Activated CD8-positive, alpha-beta memory T cell treated with anti-CD3 and anti-CD28 coated beads, Interleukin-2, amount 10 ng/mL, durations not matched to agents 7 days and 5 days (primary cell): ENCODE measurements at places on chromosomes 12 and 14.

DNA sequence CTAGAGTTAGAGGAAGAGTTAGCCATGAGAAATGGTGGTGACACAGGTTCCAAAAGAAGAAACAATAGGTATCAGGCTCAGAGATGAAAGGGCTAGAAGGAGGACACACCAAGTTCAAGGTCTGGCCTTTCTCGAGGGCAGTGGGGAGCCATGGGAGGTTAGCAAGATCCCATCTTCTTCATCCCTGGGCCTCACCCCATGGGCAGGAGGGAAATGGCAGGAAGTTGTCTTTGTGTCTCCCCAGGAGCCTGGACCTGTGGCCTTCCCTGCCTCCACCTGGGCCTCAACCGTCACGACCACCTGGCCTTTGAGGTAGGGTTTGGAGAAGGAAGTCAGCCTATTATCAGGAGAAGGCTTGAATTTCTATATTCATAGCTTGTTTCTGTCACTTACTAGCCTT is 5.8 kb upstream of the AQP2 start:
- no peaks in the 10 kb centered on the region for H3K36me3 ChIP-seq
- H3K27ac ChIP-seq, result no peak overlapping the region
- no peak for DNase-seq
- H3K4me3 ChIP-seq, result no peak overlapping the region

- peaks cover 60% of the 10 kb centered on the region for H3K4me1 ChIP-seq
- H3K27ac ChIP-seq, result peak overlapping the region; percentile 74
- DNase-seq, result no peak
- peak overlapping the region; percentile 53 for H3K4me3 ChIP-seq
- H3K27me3 ChIP-seq, result no peaks in the 10 kb centered on the region
- no peaks in the 10 kb centered on the region for H3K36me3 ChIP-seq
These were observed 1134.6 kb downstream of the BCL11B start for GRCh38 chr14:98137131-98138025.

DNA sequence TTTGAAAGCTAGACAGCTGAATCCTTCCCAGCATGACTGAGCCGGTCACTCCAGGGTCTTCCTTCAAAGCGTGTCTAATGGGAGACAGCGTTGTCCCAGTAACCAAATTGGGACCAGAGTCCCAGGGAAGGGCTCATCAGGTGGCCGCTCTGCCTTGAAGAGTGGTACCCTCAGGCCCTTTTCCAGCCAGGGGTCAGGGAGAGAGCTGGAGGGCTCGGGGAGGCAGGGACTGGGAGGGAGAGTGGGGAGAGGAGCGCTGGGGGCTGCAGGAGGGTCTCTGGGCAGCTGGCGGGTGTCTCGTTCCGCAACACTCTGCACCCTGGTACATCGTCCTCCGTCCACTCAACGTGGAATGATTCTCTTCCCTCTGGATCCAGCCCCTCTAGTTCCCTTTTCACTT is 1.6 kb upstream of the RTL1 start:
- H3K4me3 ChIP-seq, result no peak overlapping the region
- no peaks in the 10 kb centered on the region for H3K36me3 ChIP-seq
- peak; percentile 37 for DNase-seq
- H3K4me1 ChIP-seq, result no peaks in the 10 kb centered on the region

DNA sequence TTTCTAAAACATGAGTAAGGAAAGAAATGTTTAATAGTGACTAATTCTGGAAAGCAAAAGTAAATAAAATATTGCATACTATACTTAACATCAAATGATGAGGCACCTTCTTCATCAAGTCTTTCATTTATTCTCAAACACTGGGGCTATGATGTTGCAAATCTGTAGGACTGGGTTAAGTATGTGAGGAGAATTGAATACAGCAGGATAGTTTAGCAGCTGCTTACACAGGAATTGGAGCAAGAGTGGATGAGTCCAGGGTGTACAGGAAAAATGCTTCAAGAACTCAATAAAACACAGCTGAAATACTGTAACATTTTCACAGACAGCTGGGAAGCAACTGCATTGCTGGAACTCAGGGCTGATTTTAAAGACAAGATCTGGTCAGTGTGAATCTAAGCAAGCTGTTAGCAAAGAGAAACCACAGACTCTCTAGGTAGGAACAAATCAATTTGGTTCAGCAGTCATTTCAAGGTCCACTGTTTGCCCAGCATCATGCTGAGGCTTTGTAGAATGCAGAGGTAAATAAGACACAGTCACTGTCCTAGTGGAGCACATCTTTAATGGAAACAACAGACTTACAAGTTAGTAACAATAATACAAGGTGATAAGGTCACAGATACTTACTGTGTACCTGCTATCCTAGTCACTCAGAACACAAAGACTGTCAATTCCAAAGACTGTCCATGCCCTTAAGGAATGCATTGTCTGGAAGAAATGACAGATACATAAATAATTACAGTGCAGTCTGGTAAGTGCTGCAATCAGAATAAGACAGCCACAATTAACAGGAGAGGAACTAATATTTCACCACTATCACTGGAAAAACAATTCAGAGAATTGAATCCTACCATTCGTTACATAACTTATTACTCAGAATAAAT is 96.8 kb upstream of the DACT1 start:
- H3K27me3 ChIP-seq, result no peaks in the 10 kb centered on the region
- no peak overlapping the region for H3K4me3 ChIP-seq
- H3K27ac ChIP-seq, result no peak overlapping the region

- no peaks in the 10 kb centered on the region for H3K27me3 ChIP-seq
- no peak for DNase-seq
- H3K27ac ChIP-seq, result no peak overlapping the region
- H3K4me3 ChIP-seq, result no peak overlapping the region
- H3K36me3 ChIP-seq, result no peaks in the 10 kb centered on the region
These were observed 62.2 kb upstream of the LMO3 start for GRCh38 chr12:16668198-16668597.

- H3K4me3 ChIP-seq, result no peak overlapping the region
- no peaks in the 10 kb centered on the region for H3K36me3 ChIP-seq
- DNase-seq, result no peak
- H3K27me3 ChIP-seq, result no peaks in the 10 kb centered on the region
- no peak overlapping the region for H3K27ac ChIP-seq
These were observed 36.0 kb upstream of the CLEC14A start for GRCh38 chr14:38291681-38292467.

DNA sequence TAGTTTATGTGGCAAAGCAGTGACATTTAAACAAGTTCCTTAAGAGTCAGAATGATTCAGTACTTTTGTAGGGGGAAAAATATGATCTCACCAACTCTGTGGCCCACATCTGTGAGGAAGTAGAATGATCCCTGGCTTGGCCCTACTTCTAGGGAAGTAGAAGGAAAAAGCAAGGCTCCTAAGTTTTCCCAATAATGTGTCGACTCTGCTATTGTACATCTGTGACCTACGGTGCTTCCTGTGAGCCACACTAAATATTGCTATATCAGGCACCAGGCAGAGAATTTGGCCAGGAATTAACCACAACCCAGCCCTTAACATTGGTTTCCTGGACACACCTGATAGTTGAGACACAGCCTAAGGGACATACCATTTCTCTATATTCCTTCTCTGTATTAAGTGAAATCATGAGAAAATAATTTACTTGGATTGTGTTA is 9.3 kb upstream of the NID2 start:
- DNase-seq, result no peak
- no peaks in the 10 kb centered on the region for H3K4me1 ChIP-seq
- H3K27me3 ChIP-seq, result peaks cover 18% of the 10 kb centered on the region
- H3K4me3 ChIP-seq, result no peak overlapping the region

DNA sequence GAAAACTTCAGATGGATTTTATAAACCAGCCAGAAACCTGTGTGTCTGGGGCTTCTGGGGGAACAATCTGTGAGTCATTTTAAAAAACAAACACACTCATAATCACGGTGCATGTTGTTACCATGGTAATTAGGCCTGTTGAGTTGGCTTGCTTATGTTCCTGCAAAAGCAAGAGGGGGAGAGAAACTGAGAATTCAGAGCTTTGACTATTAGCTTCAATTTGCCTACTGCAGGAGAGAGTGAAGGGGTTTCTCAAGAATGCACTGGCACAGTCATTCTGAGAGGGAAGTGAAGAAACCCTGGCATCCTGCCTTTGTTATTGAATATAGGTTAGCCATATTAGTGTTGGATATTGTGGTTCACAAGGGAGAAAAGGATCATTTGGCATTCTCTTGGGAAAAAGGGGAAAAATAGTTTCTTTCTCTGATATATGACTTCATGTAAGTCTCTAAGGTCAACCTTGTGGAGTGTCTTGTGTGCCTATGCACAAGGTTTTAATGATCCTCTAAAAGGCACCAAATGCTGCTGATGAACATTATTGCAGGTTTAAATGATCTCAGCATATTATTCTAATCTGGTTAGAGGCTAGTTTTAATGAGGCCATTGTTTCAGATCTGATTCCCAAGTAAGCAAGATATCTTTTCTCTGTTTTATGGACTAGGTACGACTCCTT is 12.9 kb downstream of the GNG2 start:
- H3K27me3 ChIP-seq, result no peaks in the 10 kb centered on the region
- H3K27ac ChIP-seq, result peak overlapping the region; percentile 48
- DNase-seq, result peak; percentile 62

DNA sequence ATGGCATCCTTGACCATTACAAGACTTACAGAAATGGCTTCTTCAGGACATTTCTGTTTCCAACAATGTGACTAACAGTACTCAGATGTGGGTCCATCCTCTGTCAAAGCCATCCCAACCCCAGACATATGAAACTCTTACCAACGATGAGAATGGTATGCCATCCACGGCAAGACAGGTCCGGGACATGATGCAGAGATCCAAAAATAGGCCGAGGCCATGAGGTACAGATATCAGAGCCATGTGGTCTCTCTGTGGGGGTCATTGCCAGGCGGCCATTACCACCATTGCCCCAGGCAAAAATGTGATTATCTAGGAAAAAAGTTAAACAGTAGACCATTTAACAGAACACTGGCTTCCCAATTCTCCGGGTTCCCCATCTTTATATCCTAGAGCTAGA is 27.5 kb downstream of the ZC2HC1C start:
- H3K36me3 ChIP-seq, result peaks cover 32% of the 10 kb centered on the region
- no peaks in the 10 kb centered on the region for H3K4me1 ChIP-seq
- H3K27ac ChIP-seq, result no peak overlapping the region
- H3K4me3 ChIP-seq, result no peak overlapping the region
- H3K27me3 ChIP-seq, result no peaks in the 10 kb centered on the region

- no peak overlapping the region for H3K27ac ChIP-seq
- DNase-seq, result no peak
- H3K4me1 ChIP-seq, result peaks cover 45% of the 10 kb centered on the region
- H3K4me3 ChIP-seq, result no peak overlapping the region
These were observed 46.1 kb downstream of the VCPKMT start for GRCh38 chr14:50070230-50070629.

GRCh38 chr12:115710104-115710564 is 567.4 kb downstream of the MED13L start:
- H3K4me3 ChIP-seq, result no peak overlapping the region
- peaks cover 2% of the 10 kb centered on the region for H3K27me3 ChIP-seq
- no peak overlapping the region for H3K27ac ChIP-seq
- no peaks in the 10 kb centered on the region for H3K4me1 ChIP-seq
- no peak for DNase-seq

- no peak overlapping the region for H3K4me3 ChIP-seq
- no peak overlapping the region for H3K27ac ChIP-seq
- peaks cover 2% of the 10 kb centered on the region for H3K4me1 ChIP-seq
- no peak for DNase-seq
- H3K36me3 ChIP-seq, result no peaks in the 10 kb centered on the region
These were observed 3.2 kb downstream of the ANO2 start for GRCh38 chr12:5941907-5942306.

GRCh38 chr14:23021889-23022442 is 12.0 kb upstream of the C14orf93 start:
- no peak overlapping the region for H3K4me3 ChIP-seq
- no peaks in the 10 kb centered on the region for H3K27me3 ChIP-seq
- DNase-seq, result no peak
- peaks cover 10% of the 10 kb centered on the region for H3K4me1 ChIP-seq
- no peak overlapping the region for H3K27ac ChIP-seq

GRCh38 chr12:29879606-29880308 is 96.0 kb upstream of the TMTC1 start:
- no peak for DNase-seq
- H3K4me1 ChIP-seq, result no peaks in the 10 kb centered on the region
- H3K36me3 ChIP-seq, result no peaks in the 10 kb centered on the region
- H3K4me3 ChIP-seq, result no peak overlapping the region

DNA sequence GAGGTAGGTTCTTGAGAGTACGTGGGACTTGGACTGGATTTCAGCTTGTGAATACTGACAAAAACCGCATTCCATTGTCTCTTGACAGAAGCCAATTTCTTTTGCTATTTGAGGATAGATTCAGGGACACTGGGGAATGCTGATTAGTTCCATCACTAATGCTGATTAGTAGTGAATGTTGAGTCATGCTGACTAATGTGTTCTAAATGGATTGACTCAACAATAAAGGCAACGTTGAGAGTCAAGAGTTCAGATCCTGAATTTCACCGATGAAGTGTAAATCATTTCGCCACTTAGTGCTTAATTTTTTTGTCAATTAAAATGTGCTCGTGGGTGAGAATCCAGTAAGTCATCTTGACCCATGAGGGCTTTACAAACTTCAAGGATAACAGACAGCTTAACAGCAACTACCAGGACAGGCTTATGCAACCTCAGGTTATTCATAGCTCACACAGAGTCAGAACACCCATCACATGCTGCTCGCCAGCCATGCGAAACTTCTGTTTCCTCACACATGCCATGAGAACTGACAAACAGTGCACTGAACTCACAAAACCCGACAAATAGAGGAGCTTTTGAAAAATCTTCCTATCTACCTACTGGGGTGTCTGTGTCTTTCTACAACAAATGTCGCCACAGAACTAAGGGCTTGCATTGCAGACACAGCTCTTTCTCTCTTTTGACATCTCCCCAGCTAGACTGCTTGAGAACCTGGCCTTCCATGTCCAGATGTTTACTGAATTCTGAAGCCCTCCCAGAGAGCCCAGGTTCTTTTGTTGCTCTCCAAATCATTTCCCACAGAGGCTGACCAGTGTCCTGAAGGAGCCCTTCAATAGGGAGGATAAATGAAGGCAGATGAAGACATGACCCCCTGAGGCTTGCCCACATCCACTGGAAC is 316.4 kb downstream of the ZFP36L1 start:
- peaks cover 3% of the 10 kb centered on the region for H3K36me3 ChIP-seq
- H3K4me1 ChIP-seq, result peaks cover 2% of the 10 kb centered on the region
- H3K27me3 ChIP-seq, result peaks cover 5% of the 10 kb centered on the region
- H3K4me3 ChIP-seq, result no peak overlapping the region
- H3K27ac ChIP-seq, result no peak overlapping the region
